Activated CD8-positive, alpha-beta memory T cell treated with anti-CD3 and anti-CD28 coated beads for 1 hour (primary cell): ENCODE measurements at places on chromosomes 12 and 14.
A peak's percentile ranks its signal among the peaks of the same experiment; 100 is the strongest.

- DNase-seq = no peak
Observed at GRCh38 chr14:105256292-105256960, 8.1 kb downstream of the BTBD6 start.

DNA sequence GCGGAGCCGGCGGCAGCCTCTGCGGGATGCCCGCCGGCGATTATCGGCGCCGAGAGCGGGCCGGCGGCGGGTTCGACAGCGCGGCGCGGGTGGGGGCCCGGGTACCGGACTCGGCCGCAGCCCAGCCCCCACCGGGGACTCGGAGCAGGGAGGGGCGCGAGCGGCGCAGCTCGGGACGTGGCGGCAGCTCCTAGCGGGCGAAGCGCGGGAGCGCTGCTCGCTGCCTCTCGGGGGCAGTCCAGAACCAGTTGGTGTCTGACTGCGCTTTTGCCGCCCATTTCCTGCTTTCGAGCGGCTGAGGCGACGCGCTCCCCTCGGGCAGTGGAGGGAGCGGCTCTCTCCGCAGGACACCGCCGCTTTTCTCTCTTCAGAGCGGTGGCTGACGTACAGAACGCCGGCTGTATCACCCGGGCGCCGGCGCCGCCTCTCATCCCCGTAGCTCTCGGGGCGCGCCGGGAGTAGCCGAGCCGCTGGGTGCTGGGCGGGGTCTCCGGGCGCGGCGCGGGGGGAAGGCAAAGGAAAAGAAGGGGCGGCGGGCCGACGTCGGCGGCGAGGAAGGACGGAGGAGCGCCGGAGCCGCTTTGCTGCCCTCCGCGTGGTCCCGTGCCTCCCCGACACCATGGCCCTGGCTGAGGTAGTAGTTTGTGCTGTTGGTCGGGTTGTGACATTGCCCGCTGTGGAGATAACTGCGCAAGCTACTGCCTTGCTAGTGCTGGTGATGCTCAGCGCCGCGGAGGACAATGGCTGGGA lies 136.6 kb downstream of the MON2 start:
- peak; percentile 64 for DNase-seq

GRCh38 chr14:22096514-22096895 lies 422.9 kb upstream of the OR4E1 start:
- DNase-seq = no peak

DNA sequence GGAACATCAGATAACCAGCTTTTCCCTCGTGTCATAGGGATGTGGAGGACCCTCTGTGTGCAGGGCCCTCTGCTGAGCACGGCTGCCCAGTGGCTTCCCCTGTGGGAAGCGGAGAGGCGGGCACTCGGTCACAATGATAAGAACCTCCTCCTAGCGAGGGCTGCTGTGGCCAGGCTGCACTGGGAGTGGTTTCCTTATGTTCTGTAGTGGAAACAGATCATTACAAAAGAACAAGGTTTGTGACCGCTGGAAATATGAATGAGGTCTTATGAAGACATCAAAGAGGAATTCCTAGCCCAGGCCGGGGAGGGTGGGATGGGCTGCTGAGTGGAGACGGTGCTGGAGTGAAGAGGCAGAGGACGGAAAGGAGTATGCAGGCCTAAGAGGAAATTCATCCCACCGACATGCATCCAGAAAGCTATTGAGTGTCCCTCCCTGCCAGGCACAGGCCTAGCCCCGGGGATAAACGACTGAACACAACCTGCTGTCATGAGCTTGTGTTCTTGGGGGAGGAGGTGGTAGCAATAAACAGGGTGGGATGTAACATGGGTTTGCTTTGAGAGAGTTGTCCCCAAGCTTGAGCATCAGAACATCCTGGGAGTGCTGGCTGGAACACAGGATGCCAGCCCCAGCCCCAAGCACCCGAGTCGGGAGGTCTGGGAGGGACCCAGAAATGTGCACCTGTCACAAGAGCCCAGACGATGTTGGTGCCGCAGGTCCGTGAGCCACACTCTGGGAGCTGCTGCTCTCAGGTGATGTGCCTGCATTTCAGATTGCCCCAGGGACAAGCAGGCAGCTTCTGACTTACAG lies 37.5 kb downstream of the FZD10 start:
- no peak for DNase-seq

DNA sequence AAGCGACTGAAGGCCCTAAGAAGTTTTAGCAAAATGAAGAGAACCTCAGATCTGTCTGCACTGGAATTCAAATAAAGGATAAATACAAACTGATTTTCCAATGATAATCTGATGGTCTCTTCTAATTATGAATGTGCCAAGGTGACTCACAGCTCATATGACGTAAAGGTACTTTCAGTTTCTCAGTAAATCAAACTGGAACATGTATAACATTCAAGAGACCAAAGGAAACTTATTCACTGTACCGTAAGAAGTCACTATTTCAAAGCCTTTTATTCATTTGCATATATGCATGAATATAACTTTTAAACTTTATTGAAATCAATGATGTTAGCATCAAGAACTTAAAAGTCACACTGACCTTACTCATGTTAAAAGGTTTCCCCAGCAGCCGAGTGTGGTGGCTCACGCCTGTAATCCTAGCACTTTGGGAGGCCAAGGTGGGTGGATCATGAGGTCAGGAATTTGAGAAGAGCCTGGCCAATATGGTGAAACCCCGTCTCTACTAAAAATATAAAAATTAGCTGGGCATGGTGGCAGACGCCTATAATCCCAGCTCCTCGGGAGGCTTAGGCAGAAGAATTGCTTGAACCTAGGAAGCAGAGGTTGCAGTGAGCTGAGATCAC lies 52.2 kb downstream of the ATXN2 start:
- DNase-seq = no peak

- no peak for DNase-seq
Observed at GRCh38 chr14:42633504-42634095, 1026.9 kb downstream of the LRFN5 start.

- DNase-seq = no peak
Observed at GRCh38 chr14:30710876-30711275, 88.8 kb downstream of the SCFD1 start.

- no peak for DNase-seq
Observed at GRCh38 chr12:105352052-105352451, 21.6 kb downstream of the C12orf75 start.

- no peak for DNase-seq
Observed at GRCh38 chr12:11756523-11756922, 107.0 kb downstream of the ETV6 start.

DNA sequence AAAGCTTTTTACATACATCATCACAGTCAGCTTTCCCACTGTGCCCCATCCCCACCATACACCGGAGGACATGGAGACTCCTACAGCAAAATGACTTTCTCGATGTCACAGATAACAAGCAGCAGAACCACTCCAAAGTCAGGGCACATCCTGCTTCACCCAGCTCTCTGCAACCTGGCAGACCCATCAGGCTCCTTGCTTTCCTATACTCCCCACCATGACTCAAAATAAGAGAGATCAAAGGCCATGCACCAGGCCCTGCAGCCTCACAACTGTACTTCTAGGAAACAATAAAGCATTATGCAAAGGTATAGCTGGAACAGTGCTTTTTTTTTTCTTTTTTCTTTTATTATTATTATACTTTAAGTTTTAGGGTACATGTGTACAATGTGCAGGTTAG lies 187.4 kb downstream of the DPF3 start:
- no peak for DNase-seq

DNA sequence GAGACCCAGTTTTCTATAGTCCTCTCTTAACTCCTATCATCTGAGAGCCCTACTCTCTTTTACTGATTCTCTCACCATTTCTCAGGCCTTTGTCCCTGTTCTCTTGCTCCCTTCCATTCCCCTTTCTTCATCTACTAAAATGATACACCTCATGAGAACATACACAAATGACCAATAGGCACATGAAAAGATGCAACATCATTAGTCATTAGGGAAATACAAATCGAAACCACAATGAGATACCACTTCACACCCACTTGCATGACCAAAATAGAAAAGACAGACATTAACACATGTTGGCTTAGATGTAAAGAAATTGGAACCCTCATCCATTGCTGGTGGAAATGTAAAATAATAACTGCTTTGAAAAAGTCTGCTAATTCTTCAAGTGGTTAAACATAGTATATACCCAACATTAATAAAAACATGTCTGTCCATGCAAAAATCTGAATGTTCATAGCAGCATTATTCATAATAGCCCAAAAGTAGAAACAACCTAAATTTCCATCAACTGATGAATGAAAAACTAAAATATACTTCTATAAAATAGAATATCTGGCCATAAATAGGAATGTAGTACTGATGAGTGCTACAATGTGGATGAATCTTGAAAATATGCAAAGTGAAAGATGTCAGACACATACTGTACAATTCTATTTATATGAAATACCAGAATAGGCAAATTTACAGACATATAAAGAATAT lies 66.0 kb downstream of the DENND5B start:
- no peak for DNase-seq

DNA sequence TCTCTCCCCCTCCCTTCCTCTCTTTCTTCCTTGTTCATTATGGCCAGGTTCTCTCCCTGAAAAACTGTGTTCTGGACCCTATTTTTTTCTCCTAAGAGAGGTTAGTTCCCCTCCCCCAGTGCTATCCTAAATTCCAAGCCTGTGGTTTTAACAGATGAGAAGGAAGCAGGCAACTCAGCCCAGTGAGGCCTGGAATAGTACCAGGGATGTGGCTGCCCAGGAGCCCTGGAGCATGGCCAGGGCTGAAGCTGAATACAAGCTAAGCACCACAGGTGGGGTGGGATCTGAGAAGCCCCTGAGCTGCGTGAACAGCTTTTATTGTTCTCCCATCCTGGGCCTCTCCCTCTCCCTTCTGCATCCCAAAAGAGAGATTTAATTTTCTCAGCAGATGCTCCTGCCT lies 1581.3 kb upstream of the TMEM132C start:
- DNase-seq = no peak

DNA sequence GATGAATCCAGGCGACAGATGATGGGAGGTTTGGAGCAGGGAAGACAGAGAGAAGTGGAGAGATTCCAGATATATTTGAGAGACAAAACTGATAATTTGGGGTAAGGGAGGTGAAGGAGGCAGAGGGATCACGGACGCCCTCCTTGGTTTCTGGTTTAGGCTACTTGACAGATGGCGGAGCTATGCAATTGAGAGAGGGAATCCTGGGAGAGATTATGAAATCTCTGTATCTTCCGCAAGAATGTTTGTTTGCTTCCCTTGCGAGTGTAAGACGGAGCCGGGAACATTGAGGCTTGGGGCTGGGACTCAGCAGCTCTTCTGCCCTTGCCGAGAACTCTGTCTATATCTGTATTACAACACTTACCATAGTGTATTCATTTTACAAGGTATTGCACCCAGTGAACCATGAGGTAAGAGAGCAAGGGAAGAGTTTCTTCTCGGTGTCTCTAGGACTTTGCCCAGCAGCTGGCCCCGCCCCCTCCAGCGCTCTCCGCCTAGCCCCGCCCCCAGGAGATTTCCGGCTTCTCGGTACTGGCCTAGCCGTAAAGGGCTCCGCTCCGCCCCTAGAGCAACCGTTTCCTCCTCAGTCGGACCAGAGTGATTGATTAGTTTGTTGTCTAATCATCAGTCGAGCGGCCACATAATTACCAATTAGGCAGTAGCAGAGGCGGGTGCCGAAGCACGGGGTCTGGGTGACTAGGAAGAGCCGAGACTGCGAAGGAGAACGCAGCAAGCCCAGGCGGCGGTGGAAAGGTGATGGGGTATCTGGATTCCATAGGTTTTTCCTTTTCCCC lies at the start of gene PRR13:
Gene PRR13, plus strand, starts transcription at position 695 of the 794 bp plus-strand sequence. CDS start 981 bp downstream, outside the sequence.
- peak; percentile 97 for DNase-seq

DNA sequence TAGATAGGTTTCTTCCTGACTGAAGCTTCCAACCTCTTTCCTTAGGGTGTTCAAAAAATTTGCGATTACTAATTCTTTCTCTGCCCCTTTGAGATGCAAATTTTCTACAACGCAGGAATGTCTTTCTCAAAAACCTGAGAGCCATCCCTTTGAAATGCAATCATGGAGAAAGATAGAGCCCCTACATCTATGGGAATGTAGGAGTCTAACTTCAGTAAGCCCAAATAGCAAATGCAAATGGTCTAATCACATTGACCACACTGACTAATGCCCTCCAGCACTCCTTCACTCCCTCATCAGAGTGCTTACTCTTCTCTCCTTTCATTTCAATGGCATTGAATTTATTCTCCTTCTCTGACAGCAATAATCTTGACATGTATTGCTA lies 107.1 kb downstream of the SLC6A15 start:
- DNase-seq = no peak

GRCh38 chr12:104719700-104720338 lies 238.3 kb downstream of the SLC41A2 start:
- no peak for DNase-seq

DNA sequence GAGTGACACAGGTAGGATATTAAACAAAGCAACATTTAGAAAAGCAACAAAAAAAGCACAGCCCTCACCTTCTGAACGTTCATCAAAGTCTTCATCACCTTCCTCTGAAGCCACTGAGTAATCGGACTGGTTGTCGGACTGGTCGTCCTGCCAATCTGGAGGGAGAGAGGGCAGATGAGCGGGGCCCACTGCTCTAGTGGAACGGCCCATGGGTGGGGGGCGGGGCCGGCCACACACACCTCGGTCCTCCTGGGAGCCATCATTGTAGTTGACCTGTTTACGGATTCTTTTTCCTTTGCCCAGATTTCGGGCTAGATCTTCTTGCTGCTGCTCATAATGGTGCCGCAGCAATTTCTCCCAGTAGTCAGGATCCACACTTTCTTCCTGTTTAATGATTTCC lies 14.9 kb upstream of the NOP2 start:
- no peak for DNase-seq

DNA sequence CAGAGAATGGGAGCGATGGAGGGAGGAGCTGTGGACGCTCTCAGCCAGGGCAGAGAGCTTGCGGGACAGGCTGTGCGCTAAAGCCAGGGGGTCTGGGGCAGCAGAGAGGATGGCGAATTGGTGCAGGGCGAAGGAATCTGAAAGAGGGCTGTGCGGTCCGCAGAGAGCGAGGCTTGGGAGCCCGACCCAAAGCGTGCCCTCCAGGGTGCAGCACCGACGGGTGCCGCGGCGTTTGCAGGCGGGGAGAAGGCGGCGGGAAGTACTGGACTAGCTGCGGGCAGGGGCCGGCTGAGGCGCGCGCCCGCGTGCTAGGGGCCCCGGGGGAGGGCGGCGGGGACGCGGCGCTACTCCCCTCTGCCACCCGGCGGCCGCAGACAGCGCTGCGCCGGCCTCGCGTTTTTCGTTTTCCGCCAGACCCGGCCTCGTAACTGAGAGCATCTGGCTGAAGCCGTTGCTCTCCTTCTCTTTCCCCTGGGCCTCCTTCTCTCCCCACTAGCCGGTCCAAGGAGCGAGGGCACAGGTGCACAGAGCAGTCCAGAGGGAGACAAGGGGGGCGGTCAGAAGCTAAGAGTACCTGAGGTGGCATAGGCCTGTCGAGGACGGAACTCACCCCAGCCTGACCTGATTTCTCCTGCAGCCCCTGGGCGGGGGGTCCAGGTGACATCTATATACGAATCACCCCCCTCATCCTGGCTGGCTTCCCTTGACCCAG lies 24.9 kb downstream of the SLC6A12 start:
- no peak for DNase-seq

- DNase-seq = no peak
Observed at GRCh38 chr14:21802441-21802840, 128.8 kb upstream of the OR4E1 start.

DNA sequence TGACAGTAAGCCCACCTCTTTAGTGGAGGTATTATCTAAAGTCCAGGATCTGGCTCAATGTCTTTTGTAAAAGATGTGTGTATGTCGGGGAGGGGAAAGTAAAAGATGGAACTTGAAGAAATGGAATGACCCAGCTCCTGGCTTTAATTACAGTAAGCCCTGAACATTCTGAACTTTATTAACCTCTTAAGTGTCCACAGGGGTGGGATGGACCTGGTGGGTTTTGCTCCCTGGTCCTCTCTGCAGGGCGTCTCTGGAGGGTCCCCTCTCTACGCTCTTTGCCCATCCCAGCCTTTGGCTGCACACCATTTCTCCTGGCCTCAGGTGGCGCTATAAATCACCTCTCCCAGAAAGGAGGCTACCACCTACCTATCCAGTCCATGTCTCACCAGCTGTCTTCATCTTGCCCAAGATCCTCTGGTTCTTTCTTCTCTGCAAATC lies 3.7 kb upstream of the CISTR start:
- DNase-seq = no peak
